ENCODE measurements at places on chromosomes 2 and 18.

GRCh38 chr2:45275806-45276205 is 266.6 kb upstream of the SIX2 start:
- DNase-seq, result no peak

DNA sequence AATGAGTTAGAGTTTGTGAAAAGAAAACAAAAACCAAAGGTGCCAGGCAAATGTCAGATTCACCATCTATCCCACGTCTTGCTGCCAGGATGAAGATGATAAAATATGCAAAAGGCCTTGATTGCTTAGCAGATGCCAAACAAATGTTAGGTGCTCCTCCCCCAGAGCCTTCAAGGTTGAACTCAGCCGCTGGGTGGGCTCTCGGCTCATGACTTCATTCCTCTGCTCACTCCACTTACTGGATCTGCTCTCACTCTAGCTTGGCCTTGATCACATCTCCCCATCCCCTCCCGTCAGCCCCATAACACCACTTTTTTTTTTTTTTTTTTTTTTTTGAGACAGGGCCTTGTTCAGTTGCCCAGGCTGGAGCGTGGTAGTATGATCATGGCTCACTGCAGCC is 38.5 kb downstream of the SH2D6 start:
- DNase-seq, result no peak

GRCh38 chr2:214946949-214947348 is 137.5 kb upstream of the BARD1 start:
- no peak for DNase-seq

GRCh38 chr2:112893752-112894151 is 17.2 kb upstream of the IL37 start:
- DNase-seq, result no peak

GRCh38 chr18:41790687-41791086 is 164.3 kb upstream of the PIK3C3 start:
- no peak for DNase-seq

- DNase-seq, result no peak
These were observed 413.0 kb downstream of the TGIF1 start for GRCh38 chr18:3863006-3863405.

DNA sequence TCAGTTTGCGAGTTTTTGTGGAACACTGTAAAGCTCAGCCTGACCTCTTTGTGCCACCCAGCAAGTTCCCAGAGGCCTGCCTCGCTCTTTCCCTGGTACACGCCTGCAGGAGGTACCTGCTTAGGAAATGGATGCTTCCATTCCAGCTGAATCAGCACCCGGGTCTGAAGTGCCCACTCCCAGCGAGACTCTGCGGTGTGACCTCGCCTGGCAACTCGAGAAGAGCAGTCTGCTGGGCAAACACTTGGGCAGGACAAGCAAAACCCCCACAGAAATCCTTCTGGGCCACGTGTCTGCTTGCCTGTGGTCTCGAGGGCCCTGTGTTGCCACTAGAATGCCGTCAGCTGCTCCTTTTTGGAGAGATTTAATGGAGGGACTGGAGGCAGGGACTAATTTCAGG is 127.6 kb downstream of the MAPK4 start:
- DNase-seq, result no peak

GRCh38 chr2:57965219-57965618 is 81.4 kb upstream of the VRK2 start:
- DNase-seq, result no peak

- DNase-seq, result no peak
These were observed 2.9 kb downstream of the ANKMY1 start for GRCh38 chr2:240554767-240555493.

GRCh38 chr2:157789933-157790511 is 86.1 kb downstream of the ACVR1 start:
- no peak for DNase-seq

Measured in stimulated activated CD4-positive, alpha-beta T cell treated with anti-CD3 and anti-CD28 coated beads, Interleukin-1b, Interleukin-23, amount 100 ng/mL, for 48 hours (primary cell).